ENCODE measurements at places on chromosomes 11 and 22.

- no peak for DNase-seq
Measured at GRCh38 chr11:1305063-1305495, 4.4 kb downstream of the TOLLIP start.

GRCh38 chr11:48054994-48055291, 74.6 kb downstream of the PTPRJ start:
- no peak for DNase-seq

DNA sequence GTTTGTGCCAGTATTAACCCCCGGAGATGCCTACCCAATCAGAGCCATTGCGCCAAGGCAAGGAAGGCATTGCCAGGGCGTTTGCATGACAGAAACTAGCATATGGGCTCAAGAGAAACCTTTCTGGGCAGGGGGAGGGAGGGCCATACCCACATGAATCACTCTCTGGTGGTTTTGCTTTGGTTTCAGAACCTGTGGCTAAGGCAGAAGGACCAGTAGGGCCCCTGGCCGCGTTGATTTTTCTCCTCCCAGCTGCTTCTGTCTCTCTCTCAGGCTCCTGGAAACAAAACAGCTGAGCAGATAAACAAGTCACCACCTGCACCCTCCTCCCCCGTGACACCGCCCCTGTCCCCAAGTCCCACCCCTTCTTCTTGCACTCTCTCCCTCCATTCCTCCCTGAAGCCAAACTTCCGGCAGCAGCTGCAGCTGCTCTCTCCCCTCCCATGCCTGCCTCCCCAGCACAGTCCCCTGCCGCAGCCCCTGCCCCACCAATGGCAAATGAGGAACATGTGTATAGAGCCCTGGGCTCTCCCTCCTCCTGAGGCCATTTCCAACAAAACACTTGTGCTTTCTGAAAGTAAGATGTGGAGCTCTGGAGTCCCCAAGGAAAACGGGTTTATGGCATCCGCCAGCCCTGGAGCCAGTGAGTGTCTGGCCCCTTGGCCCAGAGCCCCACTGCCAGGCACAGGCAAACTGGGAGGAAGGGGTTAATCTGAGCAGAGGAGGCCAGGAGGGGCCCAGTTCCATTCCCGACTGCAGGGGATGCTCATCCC, 39.0 kb upstream of the ADA2 start:
- DNase-seq = peak; percentile 80

DNA sequence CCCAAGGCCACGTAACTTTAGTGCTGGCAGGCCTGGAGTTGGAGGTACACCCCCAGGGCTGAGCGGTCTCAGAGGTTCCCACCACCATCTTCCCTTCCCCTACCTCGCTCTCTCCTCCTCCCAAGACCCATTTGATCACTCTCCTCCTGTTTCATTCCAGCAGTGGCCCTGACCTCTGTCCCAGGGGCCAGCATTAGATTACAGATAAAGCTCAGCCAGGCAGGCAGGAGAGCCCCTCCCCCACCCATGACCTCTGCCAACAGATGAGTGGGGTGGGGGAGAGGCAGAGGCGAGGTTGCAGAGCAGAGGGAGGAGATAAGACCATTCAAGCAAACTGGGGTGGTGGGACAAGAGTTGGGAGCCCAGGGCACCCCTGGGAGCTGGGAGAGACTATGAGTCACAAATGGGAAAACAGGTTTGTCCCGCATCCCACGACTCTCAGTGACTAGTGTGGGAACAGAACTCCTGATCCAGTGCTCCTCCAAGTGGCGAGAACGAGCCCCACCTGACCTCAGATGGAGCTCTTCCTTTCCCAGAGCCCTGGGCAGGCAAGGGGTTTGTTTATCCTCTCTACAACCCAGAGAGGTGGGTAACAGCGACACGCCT, 367.9 kb downstream of the MN1 start:
- no peak for DNase-seq

- DNase-seq = no peak
Measured at GRCh38 chr11:60955571-60955970, 3.6 kb upstream of the SLC15A3 start.

GRCh38 chr11:17652556-17652955, 66.8 kb upstream of the MYOD1 start:
- no peak for DNase-seq

DNA sequence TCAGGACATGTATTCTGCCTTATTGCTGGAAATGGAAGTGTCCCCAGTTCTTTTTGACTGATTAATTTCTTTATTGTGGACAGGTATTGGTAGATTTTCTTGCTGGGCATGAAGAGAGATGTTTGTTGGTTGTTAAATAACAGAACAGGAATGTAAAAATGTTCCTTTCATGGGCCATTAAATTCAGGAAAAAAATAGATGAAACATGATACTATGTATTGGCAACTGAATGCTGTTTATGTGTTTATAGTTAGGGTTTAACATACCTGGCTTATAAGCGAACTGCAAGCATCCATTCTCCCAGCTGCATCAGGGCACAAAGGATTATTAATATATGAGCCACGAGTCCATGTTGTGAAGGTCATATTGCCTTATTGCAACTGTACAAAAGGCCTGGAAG, 368.5 kb downstream of the NELL1 start:
- DNase-seq = no peak

All from GM19239 (cell line).